Astrocyte (in vitro differentiated cells and primary cell): ENCODE measurements at places on chromosomes 1 and 21.

- no peak for DNase-seq
These were observed 33.5 kb downstream of the SCAF4 start for GRCh38 chr21:31698461-31698860.

DNA sequence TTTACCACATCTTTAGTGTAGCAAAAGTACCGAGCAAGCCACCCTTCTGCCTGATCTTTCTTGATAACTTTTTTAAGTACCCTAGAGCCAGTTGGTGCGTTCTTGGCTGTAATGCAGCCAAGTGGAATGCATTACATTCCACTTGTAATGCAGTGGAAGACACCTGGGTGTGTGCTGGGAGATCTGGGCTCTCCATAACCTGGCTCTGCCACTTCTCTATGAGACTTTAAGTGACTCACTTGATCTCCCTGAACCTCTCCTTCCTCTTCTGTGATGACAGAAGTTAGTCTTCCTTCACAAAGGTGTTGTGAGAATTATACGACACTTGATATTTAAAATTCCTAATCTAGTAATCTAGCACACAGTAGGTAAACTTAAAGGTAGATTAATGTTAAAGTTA lies 35.3 kb upstream of the NFIA start:
- no peak for DNase-seq

DNA sequence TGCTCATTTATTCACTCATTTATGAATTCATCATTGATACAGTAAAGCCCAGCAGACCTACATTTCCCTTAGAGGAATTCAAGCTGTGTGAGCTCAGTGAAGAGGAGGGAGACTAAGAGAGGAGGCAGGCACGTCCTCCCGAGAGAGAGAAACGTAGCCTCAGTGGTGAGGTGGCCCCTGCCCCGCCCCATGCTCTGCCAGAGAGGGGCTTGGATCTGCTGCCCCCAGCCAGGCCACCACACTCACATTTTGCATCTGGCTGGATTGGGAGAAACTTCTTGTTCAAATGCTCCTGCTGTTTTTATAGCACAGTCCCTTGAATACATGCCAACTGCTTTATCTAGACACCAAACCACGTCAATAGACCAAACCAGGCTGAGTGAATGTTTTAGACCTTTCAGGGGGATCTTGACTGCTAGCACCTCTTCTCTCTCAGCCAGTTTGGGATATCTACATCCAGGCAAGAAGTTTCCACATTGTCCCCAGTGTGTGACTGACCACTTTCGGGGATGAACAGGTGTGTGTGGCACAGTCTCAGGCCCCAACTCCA lies 67.7 kb upstream of the AJAP1 start:
- DNase-seq, result no peak

- DNase-seq, result no peak
These were observed 8.6 kb upstream of the PKP1 start for GRCh38 chr1:201274616-201275252.

- peak; percentile 74 for DNase-seq
These were observed 62.6 kb downstream of the ABL2 start for GRCh38 chr1:179166663-179167417.

DNA sequence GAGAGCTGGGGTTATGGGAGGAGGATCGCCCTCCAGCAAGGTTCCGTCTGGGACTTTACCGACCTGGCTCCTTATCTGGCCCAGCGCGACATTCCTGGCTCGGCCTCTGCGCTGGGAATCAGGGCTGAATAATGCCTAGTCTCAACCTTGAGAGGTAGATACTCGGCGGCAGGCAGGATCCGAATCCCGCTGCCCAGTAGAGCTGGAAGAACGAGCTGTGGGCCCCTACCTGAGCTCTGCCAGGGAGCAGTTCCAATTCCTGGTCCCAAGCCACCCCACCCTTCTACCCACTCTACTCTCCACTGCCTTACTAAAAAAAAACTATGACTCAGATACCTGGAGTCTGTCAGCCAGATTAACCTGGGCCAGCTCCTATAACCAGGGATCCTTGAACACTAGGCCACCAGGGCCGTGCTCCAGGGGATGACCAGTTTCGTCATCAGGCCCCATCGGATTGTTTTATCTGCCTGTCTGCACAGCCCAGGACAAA lies 53.6 kb downstream of the RHBG start:
- no peak for DNase-seq

- peak; percentile 42 for DNase-seq
These were observed 76.5 kb downstream of the VWA5B1 start for GRCh38 chr1:20367116-20367585.

DNA sequence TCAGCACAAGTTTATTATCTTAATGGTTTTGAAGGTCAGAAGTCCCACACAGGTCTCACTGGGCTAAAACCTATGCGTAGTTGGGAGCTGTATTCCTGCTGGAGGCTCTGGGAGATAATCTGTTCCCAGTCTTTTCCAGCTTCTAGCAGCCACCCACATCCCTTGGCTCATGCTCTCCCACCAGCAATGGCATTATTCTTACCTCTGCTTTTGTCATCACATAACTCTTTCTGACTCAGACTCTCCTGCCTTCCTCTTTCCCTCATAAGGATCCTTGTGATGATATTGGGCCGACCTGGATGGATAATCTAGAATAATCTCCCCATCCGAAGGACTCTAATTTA lies 122.2 kb upstream of the PRDX6 start:
- peak; percentile 84 for DNase-seq

GRCh38 chr1:166944186-166944967 lies 31.0 kb downstream of the ILDR2 start:
- peak; percentile 98 for DNase-seq

DNA sequence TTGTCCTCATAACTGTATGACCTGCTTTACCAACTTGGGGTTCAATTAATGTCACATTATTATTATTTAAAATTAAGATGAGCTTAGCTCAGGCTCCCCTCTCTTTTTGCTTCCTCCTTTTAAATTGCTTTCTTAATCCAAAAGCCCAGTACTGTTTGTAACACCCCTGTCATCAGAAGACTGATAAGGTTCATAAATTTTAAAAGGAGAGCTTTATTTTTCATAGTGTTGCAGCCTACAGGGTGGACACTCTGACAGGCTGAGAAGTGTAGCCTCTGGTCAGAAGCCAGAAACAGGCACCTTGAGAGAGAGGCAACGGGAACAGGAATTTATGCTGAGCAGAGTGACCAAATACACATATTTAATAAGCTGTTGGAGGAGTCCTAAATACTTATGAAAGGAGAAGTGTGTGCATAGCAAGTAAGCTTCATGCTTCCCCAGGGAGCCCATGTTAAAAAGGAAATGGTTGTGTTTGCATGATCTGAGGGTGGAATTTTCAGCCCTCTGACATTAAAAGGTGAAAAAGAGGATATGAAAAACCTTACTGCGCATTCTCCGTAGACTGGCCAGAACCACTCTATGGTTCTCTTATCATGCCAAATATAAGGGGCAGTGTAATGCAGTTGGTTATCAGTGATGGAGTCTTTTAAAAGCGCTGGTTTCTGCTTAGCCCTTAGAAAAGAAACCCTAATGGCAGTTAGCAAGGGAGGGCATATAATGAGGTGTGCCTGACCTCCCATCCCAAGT lies 30.5 kb upstream of the FGGY start:
- DNase-seq, result no peak

DNA sequence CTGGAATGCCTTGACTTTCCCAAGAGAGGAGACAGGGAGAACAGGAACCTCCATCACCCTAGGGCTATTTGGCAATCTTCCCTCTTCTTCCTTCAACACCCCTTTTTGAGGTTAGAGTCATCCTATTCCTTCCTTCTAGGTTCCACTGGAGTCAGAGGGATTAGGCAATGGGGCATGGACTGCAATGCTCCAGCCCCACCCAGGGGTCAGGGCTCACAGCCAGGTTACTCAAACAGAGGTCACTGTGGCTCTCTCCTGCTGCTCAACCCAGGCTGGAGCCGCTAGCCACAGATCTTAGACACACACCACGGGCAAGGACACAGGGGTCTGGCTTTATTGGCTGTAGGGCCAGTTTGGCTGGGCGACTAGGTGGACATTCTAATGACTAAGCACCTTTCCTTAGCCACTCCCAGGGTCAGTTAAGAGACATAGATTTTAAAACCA lies 145.5 kb upstream of the NRIP1 start:
- DNase-seq, result no peak

- no peak for DNase-seq
These were observed 27.5 kb upstream of the KCNA3 start for GRCh38 chr1:110702260-110702659.

- DNase-seq, result no peak
These were observed 186.4 kb downstream of the AKT3 start for GRCh38 chr1:243663651-243664050.

DNA sequence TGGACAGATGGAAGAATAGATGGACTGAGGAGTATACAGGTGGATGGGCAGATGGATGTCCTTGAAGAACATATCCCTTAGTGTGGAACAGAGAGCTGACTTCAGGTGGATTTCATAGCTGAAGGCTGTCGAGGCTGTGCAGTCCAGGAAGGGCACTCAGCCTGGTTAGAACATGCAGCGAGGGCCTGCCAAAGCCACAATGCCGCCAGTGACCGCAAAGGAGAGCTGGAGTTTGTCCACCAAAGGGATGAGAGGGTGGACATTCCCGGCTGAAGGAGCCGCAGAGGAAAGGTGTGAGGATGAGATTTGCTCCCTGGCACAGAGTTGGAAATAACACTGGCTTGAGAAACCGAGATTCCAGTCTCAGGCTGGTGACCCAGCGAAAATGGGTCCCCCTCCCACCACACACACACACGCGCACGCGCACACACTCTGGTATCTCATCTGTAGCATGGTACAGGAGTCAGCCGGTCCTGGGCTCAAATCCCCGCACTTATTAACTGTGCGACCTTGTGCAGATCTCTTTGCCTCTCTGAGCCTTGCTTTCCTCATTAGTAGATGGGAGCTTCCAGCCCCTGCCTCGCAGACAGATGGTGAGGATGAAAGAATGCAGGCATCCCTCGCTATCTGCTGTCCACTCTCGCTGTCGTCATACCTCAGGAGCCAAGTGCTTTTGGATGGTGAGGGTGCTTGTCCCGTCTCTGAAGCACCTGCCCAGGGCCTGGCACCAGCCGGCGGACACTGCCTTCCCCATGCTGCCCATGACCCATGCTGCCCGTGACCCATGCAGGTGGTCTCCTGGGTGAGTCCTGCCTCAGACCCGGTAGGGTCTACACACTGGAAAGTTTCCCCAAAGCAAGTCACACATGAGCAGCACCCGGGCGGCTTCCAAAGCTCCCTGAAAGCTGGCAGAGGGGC lies 26.8 kb upstream of the EFHD2 start:
- no peak for DNase-seq
